ENCODE measurements at places on chromosomes 4 and X.

GRCh38 chrX:69815063-69815462 lies 199.2 kb downstream of the EDA start:
- DNase-seq, result no peak

DNA sequence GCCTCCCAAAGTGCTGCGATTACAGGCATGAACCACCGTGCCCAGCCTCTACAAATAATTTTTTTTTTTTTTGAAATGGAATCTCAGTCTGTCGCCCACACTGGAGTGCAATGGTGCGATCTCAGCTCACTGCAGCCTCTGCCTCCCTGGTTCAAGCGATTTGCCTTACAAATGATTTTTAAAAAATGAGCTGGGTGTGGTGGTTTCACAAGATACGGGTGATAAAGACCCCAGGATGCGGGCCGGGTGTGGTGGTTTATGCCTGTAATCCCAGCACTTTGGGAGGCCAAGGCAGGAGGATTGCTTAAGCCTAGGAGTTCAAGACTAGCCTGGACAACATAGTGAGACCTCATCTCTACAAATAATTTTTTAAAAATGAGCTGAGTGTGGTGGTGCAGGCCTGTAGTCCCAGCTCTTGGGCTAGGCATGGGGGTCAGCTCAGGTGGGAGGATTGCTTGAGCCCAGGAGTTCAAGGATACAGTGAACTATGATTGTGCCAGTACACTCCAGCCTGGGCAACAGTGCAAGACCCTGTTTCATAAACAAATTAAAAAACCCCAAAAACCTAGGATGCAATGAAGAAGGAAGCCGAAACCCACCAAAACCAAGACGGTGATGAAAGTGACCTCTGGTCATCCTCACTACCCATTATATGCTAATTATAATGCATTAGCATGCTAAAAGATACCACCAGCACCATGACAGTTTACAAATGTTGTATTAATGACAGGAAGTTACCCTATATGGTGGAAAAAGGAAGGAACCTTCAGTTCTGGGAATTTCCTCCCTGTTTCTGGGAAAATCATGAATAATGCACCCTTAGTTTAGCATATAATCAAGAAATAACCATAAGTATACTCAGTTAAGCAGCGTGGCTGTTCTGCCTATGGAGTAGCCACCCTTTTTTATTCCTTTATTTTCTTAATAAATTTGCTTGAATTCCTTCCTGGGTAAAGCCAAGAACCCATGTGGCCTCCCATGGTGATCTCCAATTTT lies 27.7 kb downstream of the PDGFRA start:
- no peak for DNase-seq

GRCh38 chr4:120960656-120961267 lies 38.2 kb upstream of the PRDM5 start:
- DNase-seq, result no peak

DNA sequence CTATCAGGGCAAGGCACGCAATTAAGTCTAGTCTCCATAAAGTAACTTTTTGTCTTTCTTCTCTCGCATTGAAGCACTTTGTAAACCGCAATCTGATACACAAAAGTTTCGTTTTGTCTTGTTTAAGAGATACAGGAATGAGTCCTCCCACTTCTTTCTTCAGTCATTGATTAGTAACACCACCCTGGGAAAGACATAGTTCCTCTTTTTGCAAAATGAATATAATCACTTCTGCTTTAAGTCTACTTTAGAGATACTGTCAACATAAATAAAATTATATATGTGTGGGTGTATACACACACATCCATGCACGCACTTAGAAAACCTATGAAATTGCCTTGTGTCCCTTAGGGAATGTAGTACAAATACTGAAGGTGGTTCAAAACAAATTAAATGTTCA lies 11.7 kb downstream of the COQ2 start:
- DNase-seq, result no peak

GRCh38 chr4:5511791-5512190 lies 196.6 kb downstream of the EVC2 start:
- peak; percentile 43 for DNase-seq

DNA sequence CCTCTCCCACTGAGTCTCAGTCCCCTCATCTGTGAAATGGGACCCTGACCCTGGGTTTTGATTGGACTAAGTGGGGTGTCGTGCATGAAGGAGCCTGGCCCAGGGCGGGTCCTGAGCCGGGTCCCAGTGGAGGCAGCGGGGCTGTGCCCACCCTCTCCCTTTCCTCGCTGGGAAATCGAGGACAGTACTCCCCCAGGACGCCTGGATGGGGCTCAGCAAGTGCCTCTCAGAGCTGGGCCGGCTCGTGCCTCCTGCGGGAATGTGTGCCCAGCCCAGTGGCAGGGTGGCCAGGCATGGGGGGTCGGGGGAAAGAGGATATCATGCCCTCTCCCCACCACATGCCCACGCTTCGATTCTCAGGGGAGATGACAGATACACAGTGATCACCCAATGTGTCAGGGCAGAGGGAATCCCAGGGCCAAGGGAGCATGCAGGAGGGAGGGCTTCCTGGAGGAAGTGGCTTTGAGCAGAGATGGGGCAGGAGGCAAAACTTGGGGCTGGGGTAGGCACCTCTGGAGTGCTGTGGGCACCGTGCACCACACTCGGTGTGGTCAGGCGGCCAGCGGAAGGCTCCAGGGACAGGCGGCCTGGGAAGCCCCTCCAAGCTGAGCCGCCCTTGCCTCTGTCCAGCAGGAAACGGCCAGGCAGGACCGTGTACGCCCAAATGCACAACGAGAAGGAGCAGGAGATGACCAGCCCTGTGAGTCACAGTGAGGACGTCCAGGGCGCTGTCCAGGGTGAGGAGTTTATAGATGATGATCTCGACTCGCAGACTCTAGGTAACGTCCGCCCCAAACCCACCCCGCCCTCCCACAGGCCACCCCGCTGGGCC lies 203.0 kb downstream of the AFAP1 start:
- DNase-seq, result peak; percentile 77

DNA sequence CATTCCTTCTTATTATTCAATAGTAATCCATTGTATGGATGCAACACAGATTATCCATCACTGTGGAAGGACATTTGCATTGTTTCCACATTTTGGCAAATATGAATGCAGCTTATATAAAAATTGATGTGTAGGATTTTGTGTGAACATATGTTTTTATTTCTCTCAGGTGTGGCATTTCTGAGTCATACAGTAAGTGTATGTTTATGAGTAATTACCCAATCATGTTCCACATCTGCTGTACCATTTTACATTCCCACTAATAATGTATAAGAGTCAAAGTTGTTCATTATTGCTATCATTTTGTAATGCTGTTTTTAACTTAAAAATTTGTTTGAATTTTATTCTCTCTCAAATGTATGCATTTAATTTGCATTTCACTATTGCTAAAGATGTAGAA lies 25.5 kb downstream of the MAGEA4 start:
- no peak for DNase-seq

DNA sequence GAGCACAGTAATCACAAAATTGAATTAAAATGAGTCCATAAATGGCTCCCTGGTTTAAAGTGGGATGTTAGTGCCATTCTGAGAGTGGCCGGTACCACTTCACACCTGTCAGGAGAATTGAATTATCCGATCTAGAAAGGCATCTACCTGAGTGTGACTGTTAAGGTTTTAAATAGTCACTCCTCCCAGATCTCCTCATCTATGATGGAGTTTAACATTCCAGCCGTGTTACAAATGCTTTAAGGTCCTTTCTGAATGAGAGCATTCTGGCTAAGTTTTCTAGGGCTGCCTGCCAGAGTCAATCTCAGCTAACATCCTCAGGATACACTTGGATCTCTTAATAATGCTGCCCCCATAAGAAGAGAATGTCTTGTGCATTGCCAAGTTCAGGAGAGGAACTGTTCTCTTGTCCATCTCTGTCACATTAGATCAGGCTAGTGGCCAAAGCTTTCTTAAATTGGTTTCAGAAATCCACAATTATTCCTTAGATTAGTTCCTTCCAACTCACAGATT lies 231.1 kb downstream of the SLC39A8 start:
- no peak for DNase-seq

DNA sequence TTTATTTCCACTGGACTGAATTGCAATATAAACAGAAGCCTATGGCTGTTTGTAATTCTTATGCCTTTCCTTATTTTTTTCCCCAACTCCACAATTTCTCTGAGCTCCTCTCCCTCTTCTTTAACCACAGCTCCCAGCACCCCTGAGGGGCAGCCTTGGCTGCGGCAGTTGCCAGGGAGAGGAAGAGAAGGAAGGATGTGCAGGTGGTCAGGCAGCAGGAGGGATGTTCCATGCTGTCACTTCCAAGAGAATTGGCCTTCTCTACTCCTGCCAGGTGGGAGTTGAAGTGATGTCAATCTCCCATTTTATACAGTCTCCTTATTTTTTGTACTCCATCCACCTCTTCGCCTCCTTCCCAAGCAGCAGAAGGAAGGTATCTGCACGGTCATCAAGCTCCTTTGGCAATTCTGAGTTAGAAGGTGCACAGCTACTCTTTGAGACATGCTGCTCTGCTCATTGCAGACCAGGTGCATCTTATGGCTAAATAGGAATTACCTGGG lies 343.3 kb upstream of the RPS6KA3 start:
- DNase-seq, result no peak

- DNase-seq, result no peak
These were observed 135.4 kb downstream of the CRLF2 start for GRCh38 chrX:1076871-1077651.

- peak; percentile 66 for DNase-seq
These were observed 1008.9 kb upstream of the PCDH7 start for GRCh38 chr4:29711226-29711625.

DNA sequence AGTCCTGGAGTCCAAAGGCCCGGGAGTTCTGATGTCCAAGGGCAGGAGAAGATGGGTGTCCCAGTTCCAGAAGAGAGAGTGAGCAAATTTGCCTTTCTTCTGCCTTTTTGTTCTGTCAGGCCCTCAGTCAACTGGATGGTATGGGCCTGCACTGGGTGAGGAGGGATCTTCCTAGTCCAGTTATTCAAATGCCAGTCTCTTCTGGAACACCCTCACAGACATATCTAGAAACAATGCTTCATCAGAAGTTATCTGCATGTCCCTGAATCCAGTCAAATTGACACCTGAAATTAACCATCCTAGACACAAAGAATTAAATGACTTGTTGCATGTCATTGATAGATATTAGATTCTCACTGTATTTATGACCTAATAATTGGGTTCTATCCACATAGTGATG lies 48.5 kb upstream of the TSPAN5 start:
- DNase-seq, result no peak

- no peak for DNase-seq
These were observed 109.5 kb downstream of the CPZ start for GRCh38 chr4:8702020-8702495.

DNA sequence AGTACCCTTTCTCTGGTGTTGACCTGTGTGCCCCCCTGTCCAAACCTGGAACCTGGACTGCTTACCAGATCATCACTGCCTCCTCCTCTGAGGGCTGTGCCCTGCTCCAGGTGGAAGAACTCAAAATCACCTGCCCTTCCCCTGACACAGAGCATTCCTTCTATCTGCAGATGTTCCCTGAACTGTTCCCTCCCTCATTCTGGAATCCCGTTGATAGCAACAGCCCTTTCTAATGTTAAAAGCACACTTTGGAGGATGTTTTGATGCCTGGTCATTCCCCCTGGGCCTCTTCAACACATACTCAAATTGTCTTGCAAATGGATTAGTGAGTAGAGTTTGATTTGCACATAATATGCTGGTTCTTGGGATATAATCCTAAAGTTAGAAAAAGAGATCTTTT lies 225.8 kb downstream of the FGF13 start:
- no peak for DNase-seq

- no peak for DNase-seq
These were observed 25.0 kb upstream of the PDLIM5 start for GRCh38 chr4:94426783-94427182.

GRCh38 chr4:112704991-112705845 lies 68.3 kb downstream of the LARP7 start:
- peak; percentile 68 for DNase-seq

DNA sequence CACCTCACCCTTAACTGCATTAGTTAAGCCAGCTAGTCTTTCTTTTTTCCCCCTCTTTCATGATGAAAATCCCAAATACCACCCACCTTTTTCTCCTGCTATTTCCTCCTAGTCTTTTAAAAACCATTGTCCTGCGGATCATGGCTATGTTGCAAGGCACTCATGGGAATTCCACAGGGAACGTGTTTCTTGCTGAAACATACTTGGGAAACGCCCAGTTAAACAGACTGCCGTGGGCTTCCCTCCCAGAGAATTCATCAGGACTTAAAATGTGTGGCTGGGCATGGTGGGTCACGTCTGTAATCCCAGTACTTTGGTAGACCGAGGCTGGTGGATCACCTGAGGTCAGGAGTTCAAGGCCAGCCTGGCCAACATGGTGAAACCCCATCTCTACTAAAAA lies 32.2 kb downstream of the XG start:
- no peak for DNase-seq

GRCh38 chr4:3060946-3061345 lies 13.4 kb downstream of the HTT-AS start:
- no peak for DNase-seq

DNA sequence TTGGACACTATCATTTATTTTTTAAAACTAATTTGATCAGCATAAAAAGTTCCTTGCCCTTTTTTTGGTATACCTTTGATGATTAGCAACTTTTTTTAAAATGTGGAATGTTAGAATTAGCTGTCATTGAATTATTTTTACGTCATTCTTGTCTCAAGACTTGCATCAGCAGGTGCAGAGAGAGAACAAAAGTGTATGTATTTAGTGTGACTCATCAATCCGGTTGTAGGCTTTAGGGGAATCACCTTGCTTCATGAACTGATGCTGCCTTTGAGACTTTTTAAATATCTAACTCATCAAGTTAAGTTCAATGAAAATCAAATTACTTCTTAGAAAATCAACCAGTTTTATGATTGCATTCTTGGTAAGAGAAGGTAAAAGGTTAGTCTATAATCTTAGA lies 125.1 kb downstream of the ARX start:
- no peak for DNase-seq

DNA sequence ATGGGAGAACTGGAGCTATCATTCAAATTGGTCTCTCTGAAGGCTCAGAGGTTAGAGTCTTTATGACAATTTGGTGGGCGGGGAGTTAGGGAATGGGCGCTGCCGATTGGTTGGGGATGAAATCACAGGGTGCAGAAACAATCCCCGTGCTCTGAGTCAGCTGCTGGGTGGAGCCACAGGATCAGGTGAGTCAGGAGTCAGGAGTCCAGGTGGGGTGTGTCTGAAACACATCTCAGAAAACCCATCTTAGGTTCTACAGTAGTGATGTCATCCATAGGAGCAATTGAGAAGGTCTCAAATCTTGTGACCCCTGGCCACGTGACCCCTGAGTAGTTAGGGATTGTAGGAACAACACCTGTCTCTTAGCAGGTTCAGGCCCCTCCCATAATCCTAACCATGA lies 41.6 kb upstream of the TLR3 start:
- no peak for DNase-seq

DNA sequence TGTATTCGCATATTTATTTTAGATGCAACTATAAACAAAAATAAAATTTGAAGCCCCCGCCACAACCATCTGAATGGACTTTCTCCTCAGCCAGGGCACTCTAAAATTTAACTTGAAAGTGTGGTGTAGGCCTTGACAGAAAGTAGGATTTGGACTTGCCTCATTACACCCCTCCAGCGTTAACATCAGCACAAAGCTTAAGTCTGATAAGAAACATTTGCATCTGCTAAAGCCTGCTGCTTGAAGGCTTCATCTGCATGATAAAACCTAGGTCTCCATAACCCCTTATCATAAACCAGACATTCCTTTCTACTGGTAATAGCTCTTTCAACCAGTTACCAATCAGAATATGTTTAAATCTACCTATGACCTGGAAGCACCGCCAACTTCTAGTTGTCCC lies 1046.5 kb downstream of the FAT4 start:
- no peak for DNase-seq

- no peak for DNase-seq
These were observed 118.5 kb downstream of the PARM1 start for GRCh38 chr4:75051431-75051830.

Data from ELR (cell line).